ENCODE measurements at places on chromosomes 6 and 20.
A peak's percentile ranks its signal among the peaks of the same experiment; 100 is the strongest.

DNA sequence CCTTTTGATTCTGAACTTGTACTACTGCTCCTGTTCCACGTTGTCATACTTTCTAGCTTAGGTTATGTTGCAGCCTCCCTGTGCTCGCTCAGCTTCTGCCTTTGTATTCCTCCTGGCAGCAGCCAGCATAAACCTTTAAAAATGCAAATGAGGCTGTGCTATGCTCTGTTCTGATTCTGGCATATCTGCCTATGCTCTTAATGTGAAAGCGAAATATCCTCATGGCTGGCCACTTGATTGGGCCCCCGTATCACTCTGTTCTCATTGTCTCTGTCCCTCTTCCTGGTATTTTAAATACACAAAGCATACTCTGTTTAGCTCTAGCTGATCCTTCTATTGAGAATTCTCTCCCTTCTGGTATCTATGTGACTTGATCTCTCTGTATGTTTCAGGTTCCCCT lies 139.0 kb downstream of the JARID2 start:
- no peak for DNase-seq

DNA sequence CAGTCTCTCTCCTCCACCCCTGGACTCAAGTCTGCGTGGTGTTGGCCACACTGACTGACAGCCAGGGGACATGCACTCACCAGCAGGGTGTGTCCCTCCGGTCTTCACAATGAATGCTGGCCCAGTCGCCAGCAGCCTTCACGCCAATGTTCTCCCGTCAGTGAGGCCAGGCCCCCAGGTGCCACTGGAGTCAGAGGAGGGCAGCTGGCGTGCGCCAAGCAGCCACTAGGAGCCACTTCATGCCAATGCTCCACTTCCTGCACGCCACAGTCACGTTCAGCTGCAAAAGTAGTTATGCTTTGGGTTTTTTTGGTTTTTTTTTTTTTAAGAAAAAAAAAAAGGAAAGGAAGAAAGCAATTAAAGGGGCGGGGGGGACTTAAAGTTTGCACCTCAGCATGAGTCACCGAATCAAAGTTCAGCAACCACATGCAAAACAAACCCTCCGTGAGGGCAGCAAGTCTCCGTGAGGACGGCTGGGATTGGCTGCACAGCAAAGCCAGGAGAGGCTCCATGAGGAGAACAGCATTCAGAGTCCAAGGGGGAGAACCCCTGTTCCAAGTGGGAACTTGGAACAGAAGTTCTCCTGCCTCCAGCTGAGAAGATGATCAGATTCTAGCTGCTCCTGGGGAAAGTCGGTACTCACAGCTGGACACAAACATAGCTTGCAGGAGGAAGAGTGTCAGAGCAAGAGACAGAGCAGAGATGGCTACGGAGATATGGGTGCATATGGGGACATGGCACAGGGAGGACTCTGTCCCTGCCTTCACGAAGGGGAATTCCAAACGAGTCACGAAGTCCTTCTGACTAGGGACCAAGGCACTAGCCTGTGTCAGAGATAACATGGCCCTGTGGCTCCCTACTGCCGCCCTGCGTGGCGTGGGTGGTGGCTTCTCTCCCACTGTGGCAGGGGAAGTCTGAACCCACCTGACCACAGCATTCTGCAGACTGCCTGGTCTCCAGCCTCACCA lies at the start of gene ZC3H12D:
TSS of gene ZC3H12D (minus strand) at position 282 of the 968 bp plus-strand sequence. CDS start 10,471 bp downstream, outside the sequence.
- DNase-seq, result peak; percentile 87

GRCh38 chr6:6686748-6687601 lies 98.5 kb downstream of the LY86 start:
- peak; percentile 99 for DNase-seq

DNA sequence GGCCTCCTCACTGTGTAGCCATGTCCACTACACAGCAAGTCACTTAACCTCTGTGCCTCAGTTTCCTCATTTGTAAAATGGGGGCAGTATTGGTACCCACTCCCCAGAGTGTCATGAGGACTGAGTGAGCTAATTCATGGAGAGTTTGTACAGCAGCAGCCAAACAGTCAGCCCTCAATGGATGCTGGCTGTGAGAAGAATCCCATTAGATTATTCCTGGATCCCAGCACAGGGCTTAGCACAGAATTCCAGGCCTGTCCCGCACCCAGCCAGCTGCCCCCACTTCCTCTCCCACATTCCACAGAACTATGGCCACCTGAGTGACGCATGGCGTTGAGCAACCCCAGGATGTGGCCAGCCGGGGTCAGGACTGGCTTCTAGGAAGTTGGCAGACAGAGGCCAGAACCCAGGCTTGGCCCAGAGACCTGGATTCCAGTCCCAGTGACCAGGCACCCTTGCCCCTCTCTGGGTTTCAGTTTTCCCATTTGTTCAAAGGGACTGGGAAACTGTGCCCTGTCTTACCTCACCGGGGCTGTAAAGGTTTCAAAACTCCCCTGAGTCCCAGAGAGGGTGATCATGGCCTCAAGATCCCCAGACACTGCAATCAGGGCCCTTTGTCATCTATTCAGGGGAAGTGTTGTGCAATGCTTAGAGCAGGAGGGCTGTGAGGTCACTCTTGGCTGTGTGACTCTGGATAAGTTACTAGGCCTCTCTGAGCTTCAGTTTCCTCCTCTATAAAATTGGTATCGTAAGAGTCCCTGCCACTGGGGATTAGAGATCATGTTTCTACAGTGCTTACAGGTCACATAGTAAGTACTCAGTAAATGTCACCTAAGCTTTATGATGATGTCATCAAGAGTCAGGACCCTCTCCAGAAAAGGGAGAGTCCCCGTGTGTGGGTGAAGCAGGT lies 3.0 kb upstream of the TGM2 start:
- no peak for DNase-seq

DNA sequence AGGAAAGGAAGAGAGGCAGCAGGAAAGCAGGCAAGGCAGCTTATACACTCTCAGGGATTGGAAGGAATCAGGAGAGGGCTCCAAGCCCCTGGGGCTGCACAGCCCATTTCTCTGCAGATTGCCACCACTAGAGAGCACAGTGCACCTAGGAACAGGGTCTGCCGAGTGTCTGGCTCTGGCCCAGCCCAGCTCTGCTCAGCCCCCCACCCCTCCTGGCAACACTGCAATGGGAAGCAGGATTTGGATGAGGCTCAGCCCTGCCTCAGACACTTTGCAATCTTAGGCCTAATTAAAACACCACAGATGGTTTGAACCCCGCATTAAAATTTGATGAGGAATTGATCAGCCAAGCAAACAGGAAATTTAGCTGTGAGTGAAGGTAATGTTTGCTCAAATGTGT lies 252.7 kb downstream of the DHX35 start:
- DNase-seq, result no peak

DNA sequence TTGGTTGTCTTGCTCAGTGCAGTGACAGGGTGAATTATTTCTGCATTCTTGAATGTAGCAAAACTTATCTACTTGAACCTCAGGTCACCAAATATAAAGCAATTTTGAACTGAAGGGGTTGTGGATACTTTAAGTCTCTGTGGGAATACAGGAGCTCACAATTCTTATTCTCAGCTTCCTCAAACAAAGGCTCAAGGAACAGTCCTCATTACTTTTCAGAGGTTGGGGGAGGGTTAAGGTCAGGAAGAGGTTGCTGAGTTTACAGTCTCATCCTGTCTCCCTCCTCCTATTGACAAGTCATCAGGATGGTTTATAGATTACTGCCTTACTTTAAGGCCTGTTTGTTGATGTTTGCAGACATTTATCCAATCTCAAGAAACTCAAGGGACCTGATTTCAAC lies 143.6 kb upstream of the SPACA1 start:
- DNase-seq, result no peak

- DNase-seq, result peak; percentile 82
These were observed 2.8 kb upstream of the FANCE start for GRCh38 chr6:35449287-35449881.

DNA sequence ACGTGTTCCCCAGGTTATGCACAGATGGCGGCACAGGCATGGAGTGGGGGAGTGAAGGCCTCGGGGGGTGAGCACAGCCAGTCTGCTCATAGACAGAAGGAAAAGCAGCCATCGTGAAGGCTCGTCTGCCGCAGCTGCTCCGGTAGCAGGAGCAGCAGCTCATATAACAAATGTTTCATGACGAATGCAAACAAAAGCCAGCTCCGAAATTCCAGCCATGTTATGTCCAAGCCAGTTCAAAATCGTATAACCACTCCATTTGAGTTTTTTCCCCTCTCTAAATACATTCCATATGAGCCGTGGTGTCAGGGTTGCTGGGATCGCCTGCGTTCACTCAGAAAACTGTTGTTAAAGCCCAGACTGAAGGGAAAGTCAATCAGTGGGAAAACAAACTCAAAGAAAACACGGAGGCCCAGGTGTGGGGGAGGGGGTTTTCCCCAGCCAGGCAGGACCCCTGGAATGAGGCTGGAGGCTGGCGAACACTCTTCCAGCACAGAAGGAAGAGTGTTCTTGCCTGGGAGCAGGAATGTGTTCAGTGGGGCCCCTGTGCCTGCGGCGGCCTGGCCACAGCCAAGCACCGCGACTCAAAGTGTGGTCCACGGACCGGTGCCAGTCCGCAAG lies 280.4 kb upstream of the TAB2 start:
- no peak for DNase-seq

DNA sequence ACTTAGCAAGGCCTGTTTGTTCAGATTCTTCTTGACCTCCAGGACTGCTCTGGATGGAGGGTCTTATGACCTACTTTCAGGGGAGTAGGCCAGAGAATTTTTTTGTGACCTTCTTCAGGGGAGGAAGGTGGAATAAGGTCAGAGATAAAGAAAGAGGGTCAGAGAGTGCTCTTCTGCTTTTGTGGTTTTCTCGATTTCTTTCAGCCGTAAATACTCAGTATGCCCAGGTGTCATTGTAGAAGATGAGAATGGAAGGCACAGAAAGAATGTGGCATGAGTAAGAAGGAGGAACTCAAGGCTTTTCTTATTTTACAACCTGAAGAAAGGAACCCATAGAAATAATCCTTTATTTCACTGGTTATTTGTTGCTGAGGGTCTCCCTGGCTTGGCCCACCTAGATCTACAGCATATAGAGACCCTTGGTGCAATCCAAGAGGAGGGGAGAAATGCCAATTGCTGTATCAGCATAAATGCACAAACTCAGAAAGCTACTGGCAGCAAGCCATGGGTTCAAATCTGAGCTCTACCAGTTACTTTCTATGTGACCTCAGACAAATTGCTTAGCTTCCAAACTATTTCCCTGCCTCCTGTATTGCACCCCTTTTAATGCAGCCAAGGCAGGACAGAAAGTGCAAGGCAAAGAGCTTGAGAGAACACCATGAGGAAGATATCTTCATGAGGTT lies 68.0 kb downstream of the OLIG3 start:
- no peak for DNase-seq

- DNase-seq, result no peak
These were observed 60.7 kb downstream of the FAM120B start for GRCh38 chr6:170367241-170367640.

DNA sequence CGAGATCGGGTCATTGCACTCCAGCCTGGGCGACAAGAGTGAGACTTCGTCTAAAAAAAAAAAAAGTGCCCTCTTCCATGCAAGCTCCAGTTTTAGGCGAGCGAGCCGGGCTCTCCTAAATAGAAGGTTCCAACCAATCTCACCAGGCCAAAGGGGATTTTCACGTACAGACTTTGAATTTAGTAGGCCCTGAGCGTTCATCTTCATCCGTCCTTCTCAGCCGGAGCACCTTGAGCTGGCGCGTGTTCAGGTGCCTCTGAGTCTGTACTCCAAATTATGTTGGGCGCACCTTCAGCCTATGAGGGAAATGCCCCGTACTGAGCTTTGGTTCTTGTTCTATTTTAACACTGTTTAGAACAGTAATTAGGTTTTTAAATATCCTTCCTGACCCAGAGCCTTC lies 817 bp upstream of the TAP2 start:
- DNase-seq, result peak; percentile 5

DNA sequence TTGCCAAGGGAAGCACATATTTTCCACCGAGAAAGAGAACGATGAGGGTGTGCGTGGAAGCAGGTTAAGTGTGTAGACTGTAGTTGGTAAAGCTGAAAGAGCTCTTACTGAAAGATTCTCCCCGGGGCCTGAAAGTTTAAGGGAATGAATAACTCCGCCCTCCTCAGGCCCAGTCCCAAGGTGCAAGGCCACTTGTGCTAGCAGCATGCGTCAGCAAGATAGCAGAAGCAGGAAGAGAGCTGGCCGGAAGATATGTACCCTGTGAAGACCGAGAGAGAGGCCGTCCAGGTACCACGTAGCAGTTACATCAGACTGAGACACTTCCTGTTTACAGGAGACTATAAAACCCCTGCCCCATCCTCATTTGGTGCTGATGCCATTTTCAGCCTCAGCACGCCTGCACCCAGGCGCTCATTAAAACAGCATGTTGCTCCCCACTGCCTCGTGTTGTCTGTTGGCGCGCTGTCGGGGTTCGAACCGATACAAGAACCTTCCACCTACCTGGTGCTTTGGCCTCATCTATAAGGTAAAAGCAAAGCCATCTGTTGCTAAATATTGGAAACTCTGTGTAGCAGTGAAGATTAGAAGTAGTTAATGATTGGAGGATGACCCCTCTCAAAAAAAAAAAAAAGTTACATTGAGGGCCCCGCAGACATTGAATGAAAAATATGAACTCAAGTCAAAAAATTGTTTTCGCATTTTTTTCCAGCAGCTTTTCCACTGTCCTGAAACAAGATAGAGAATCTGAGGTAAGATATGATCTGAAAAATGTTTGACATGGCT lies 18.6 kb upstream of the FAM135A start:
- no peak for DNase-seq

Measured in DMS53 (cell line).